ENCODE measurements at places on chromosomes 7 and 10. TPM values are rescaled to one million over a fixed set of nuclear protein-coding genes. Genes with fewer than 3 reads are reported as not detected.

DNA sequence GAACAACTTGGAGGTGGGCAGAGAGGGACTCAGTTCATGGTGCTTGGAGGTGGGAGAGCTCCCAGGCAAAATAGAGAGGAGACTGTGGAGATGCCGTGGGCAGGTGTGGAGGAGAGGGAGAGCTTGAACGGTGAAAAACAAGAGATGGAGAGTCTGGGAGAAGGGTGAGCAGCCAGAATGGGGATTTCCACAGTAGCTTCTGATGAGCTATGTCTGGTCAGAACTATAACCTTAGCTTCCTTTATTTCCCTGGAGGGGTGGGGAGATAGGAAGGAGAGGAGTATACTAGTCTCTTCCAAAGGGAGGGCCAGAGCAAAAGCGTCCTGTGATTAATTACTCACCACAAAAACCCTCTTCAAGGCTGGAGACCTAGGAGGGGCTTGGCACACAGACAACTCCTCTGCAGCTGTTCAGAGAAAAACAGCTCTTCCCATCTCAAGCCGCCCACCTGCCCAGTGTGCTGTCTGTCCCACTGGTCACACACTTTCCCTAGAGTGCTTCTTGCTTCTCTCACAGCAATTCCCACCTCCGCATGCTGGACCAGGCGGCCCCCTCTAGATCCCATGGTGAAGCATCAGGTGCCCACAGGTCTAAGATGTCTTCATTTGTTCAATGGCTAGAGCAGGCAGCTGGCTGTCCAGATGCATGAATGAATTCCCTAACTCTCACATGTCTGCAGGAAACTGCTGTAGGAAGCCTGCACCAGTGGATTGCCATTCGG is 41.9 kb downstream of the TAS2R41 start:
- DNase-seq, result no peak

DNA sequence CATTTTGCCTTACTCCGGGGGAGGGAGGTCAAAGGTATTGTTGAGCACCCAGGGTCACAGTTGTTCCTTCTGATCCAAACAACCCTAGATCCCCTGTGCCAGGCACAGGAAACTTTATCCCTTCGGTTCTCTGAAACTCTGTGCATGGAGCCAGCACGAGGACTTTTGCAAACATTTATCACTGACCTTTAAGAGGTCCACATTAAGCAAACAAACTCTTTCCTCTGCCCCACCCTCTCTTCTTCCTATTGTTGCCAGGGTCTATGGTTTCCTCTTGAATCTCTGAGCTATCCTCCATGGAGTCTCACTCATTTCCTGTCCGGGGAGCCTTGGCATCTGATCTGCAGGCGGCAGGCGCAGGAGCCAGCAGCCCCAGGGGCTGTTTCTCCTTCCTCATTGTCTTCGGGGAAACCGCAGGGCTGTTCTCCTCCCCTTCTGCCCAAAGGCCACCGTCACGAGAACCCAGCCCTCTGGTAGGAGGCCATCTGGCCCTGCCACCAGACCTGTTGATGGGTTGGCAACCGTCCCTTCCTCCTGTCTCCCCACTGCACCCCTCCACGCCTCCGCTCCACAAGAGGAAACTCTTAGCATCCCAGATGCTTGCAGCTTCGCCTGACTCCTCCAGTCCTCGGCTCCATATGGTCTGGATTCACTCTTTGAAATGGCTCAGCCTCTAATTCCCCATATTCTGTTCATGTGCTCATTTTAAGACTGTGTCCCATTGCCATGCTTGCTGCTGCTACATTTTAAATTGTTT is 327.3 kb upstream of the NRP1 start:
- DNase-seq, result no peak

DNA sequence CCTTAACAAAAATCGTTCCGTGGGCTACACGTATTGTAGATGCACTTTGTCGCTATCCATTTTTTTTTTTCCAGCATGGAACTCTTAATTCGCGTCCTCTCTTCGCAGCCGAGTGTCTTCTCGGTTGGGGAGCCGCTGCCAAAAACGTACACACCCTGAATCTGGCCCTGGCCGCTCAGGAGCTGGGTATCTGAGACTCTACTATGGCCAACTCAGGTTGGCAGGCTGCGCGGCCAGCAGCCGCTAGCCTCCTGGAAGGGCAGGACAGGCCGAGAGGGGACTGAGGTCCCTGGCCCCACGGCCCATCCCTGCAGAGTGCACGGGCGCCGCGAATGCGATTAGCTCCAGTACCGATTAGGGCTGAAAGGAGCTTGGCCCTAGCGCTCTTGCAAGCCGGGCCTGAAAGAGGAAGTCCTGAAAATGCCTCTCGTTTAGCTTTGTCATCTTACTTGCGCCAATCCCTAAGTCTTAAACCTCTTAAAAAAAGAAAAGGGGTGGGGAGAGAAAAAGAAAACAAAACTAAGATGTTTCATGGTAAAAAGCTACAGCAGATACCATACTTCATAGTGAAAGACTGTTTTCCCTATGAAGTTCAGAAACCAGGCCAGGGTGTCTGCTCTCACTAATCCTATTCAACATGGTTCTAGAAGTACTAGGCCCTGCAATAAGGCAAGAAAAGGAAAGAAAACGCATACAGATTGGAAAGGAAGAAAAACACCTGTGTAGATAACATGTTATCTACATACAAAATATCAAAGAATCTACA is 113.2 kb upstream of the RHEB start:
- DNase-seq, result peak; percentile 73

GRCh38 chr10:129319934-129320333 is 147.1 kb upstream of the MGMT start:
- no peak for DNase-seq

DNA sequence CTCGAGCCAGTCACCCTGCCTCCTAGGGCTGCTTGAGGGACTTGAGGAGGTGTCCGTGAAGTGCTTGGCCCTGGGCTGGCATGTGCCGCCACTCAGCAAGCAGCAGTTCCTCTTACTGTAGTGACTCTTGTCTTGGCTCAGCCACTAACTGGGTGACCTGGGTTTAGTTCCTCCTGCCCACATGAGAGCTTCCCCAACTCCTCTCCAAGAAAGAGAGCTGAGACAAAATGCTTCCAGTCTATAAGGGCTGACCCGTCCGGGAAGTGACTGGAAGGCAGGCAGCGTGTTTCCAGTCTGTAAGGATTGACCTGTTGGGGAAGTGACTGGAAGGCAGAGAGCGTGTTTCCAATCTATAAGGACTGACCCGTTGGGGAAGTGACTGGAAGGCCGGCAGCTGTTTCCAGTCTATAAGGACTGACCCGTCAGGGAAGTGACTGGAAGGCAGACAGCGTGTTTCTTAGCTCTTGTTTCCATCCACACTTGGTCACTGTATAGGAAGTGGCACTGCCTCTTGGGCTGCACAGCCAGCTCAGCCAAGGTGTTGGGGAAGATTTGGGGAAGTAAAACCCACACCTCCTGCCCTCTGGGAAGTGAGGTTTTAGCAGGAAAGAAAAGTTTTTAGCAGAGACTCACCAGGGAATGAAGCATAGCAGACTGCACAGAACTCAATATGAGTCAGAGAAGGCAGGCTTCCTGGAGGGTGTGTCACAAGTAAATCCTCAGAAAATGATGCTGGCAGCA is 53.3 kb upstream of the PPIF start:
- DNase-seq, result no peak

- DNase-seq, result no peak
Measured at GRCh38 chr7:40680657-40681056, 545.9 kb downstream of the SUGCT start.

GRCh38 chr10:123635745-123636144 is 30.4 kb upstream of the GPR26 start:
- no peak for DNase-seq

DNA sequence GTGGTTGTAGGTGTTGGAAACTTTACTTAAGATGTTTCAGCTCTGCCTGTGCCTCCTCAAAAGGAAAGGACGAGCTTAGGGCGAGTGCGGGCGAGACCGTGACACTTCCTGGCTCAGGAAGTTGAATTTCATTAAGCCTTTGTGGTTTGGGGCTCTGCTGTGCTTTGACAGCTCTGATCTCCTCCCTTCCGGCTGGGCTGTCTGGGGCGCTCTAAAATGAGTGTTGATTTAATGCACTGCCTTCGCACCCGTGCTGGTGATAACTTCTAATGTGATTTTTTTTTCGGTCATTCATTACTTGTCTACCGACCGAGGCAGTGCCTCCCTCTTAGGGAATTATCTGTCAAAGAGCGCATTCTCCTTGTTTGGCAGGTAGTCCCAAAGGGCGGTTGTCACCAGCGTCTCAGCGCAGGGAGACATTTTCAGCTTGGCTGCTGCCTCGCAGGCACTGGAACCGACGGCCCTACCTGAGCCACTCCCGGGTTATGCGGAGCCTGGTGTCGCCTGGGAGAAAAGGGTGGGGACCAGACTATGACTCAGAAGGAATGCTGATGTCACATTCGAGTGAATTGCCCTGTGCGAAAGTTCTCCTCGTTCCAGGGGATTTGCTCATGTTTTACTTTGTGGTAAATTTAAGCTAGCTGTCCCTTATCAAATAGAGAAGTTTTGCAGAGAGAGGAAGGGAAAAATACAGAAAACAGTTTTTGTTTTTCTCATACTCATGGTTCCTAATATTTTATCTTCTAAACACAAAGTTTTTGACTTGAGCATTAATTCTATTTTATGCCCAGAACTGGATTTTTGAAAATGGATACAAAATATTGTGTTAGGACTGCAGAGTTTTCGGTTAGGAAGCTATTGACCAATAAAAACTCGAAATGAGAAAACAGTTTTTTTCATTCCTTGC is 920 bp downstream of the TES start:
- peak; percentile 93 for DNase-seq

DNA sequence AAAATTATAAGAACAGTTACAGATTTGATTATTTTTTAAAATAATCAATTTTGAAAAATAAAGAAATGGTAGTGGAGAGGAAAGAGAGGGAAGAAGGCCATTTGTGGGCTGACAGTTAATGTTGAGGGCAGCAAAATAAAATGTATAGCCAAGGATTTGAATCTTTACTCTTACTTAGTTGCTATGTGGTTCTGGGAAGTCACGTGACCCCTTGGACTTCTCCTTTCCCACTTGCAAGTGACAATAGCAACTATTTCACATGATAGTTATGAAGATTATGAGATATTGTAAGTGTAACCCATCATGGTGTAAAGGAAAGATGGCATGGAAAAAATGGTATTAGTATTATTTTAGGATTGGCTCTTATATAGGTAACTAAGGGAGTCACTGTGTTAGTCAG is 567.3 kb upstream of the GHITM start:
- DNase-seq, result no peak

DNA sequence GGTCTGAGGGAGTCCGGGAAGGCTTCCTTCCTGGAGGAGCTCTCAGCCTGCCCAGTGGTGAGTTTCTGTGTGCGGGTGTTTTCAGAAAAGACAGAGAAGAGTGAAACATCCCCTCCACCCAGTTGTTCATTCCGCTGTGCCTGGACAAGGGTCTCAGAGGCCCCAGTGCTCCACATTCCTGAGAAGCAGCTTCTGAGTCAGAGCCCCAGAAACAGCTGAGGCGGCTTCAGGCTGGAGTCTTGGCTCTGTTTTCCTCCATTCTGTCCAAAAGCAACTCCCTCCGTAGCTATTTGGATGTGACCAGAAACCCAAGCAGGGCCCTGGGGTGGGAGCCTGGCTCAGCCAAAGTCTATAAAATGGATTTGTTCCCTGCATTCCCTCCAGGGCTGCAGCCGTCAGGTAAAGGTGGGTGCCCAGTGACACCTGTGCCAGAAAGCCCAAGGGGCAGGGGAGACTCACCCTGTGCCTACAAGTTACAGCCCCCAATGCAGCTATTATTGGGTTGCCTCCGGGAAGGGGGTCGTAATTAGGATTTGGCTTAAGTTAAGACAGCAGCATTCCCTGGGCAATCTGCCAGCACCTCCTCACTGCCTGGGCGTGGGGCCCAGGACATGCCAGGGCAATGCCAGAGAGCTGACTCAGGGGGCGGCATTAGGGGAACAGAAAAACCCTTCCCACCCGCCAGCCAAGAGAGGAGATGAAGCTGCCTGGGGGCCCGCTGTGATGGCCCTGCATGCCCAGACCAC is 13.1 kb upstream of the CAMK2G start:
- DNase-seq, result no peak

DNA sequence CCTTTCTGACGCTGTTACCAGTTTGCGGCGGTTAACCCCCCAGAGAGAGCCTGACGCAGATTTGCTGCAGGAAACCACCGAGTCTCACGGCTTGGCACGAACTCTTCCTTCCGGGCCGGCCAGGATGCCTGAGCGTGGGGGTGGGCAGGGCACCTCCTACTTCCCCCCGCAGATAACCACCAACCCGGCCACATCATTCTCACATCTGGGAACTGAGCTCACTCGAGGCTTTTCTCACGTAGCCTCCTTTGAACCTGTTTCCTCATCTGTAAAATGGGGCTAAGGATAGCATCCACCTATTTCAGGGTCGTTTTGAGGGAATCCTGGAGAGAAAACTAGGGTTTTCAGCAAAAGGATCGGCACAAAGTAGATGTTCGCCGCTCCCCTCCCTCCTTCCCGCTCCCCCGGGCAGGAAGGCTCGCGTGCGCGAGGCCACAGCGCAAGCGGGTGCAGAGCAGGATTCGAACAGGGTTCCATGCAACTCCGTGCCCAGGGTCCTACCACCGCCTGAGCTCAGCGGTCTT is 23.6 kb downstream of the DDIT4 start:
- peak; percentile 99 for DNase-seq

DNA sequence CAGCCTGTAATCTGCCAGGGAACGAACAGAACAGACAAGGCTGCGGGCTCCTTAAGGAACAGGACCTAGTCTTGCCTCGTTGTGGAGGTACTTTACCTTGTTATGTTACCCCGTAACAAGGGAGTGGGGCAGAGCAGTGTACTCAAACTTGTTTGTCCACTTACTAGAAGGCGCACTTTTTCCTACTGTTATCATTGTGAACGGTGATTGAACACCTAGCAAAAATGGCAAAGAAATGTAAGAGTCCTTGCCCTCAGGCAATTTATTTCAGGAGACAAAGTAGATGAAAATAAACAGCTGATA is 620 bp upstream of the IMPDH1 start:
- no peak for DNase-seq

- DNase-seq, result no peak
Measured at GRCh38 chr7:25624833-25625232, 396.5 kb upstream of the NPVF start.

GRCh38 chr7:5495581-5496375 is 72.1 kb upstream of the TNRC18 start:
- DNase-seq, result no peak

- no peak for DNase-seq
Measured at GRCh38 chr7:127189886-127190285, 62.9 kb downstream of the GRM8 start.

- no peak for DNase-seq
Measured at GRCh38 chr7:75819711-75820110, 6.1 kb upstream of the CCL24 start.

GRCh38 chr10:103783681-103784080 is 71.7 kb downstream of the SH3PXD2A start:
- no peak for DNase-seq

- DNase-seq, result no peak
Measured at GRCh38 chr7:28608731-28609130, 196.4 kb downstream of the CREB5 start.

Gene SLC18A3
- total RNA-seq, result not detected

Gene GPR158
- not detected for total RNA-seq

Gene SFRP5
- not detected for total RNA-seq

Gene CDK14
- total RNA-seq, result 0.47 TPM

Gene CPA4
- total RNA-seq, result not detected

Gene ATOH7
- not detected for total RNA-seq

Gene PIK3AP1
- 1.7 TPM for total RNA-seq

Gene LAMB4
- not detected for total RNA-seq

All from CD4-positive, alpha-beta memory T cell (primary cell).